Activated CD4-positive, alpha-beta T cell treated with anti-CD3 and anti-CD28 coated beads for 1 hour (primary cell): ENCODE measurements at places on chromosomes 12 and 14.

GRCh38 chr14:68759017-68759560 is 33.8 kb downstream of the ZFP36L1 start:
- DNase-seq = no peak

GRCh38 chr12:64452559-64453329 is 824 bp downstream of the TBK1 start:
- no peak for DNase-seq

DNA sequence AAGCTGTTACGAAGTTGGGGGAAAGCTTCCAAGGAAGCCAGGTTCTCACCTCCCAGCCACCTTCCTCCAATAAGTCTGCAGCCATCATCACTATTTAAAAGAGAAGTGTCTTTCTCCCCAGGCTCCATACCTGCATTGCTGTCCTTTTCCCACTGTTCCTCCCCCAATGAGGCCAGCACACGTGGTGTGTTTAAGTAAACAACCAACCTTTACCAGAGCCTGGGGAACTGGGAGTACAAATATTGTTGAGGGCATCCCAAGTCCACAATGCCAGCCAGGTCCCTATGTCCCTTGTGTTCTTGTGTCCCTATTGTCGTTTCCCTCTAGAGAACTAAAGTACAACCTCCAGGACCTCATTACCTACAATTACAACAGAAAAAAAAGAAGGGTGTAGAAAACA is 49.2 kb upstream of the PNMA1 start:
- no peak for DNase-seq

GRCh38 chr14:31200702-31200990 is 6.9 kb downstream of the HECTD1 start:
- DNase-seq = no peak

GRCh38 chr14:85421186-85421877 is 108.6 kb upstream of the FLRT2 start:
- DNase-seq = no peak

GRCh38 chr12:58139894-58140293 is 198.5 kb downstream of the ATP23 start:
- DNase-seq = no peak

DNA sequence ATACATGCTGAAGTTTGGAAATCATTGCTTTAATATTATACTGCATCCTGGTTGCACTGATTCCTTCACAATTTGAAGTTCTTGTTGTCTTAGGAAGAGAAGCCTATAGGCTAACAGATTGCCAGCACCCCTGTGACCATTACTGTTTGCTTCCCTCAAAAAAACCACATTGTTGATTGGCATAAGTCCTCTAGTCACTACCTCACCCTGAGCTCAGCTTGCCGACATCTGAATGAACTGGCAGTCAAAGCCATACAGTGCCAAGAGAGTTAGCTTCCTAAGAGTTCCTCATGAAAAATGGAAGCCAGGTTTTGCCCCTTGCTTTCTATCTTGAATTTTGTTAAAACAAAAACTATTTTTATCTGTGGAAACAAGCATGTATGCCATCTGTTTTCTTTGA is 276.1 kb downstream of the SYT1 start:
- no peak for DNase-seq
